SK-MEL-5 (cell line): ENCODE measurements at places on chromosomes 2 and 18.

DNA sequence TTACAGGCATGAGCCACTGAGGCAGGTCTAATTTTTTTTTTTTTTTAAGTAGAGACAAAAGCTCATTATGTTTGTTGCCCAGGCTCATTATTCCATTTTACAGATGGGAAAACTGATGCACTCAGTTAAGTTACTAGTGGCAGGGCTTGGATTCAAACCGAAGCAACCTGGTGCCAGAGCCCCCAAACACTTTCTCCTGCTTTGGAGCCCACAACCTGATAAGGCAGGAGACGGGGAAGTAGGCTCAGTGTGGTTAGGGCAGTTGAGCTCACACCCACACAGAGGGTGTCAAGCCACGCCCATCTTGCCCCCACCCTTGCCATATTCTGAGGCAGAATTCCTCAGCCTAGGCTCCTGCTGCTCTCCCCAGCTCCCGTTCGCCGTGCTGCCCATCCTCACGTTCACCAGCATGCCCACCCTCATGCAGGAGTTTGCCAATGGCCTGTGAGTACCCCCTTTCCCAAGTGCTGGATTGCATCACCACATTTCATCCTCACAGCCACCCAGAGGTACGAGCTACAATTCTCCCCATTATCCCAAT is 5.8 kb upstream of the CTDSP1 start:
- no peak for DNase-seq

- DNase-seq = no peak
Measured at GRCh38 chr18:45352874-45353273, 262.4 kb upstream of the SLC14A2 start.

GRCh38 chr2:219210196-219210885 is 3.8 kb downstream of the ZFAND2B start:
- DNase-seq = no peak

GRCh38 chr2:46856336-46856735 is 59.3 kb downstream of the MCFD2 start:
- no peak for DNase-seq

- DNase-seq = no peak
Measured at GRCh38 chr2:195626507-195626906, 30.5 kb upstream of the SLC39A10 start.

DNA sequence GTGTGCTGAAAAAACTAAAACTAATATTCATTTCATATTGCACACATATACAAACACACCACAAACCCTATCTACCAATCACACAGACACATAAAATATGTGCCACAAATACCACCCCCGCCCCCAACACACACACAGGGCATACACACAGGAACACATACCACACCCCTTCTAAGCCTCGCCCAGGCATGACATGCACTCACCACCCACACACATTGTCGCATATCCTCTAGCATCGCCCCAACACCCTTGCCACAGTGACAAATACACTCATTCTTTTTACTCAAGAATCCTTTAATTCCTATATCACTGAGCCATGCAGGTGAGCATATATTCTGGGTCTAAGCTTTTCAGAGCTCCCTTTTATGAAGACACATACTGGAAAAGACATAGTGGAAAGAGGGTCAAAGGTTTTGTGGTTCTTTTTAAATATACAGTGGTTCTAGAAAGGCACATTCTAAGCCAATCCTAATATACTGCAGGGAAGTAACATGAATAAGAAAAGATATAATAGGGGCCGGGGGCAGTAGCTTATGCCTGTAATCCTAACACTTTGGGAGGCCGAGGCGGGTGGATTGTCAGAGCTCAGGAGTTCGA is 24.5 kb upstream of the LCLAT1 start:
- peak; percentile 49 for DNase-seq

DNA sequence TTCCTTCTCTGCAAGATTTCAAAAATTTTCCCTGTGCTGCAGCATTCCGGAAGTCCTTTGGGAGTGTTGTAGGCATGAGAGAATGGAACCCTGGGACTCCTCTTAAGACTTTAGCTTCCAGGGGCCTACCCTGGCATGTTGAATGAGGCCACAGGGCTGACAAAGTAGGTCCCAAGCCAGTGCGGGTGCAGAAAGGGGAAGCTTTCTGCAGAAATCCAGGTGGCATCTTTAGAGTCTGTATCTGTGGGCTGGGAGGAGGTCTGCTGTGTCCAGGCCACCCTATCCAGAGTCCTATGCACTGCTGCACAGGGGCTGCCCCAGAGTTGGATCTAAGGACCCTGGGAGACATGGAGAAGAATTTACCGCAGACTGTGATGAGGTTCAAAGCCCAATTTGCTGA is 1.9 kb upstream of the SIX2 start:
- no peak for DNase-seq

DNA sequence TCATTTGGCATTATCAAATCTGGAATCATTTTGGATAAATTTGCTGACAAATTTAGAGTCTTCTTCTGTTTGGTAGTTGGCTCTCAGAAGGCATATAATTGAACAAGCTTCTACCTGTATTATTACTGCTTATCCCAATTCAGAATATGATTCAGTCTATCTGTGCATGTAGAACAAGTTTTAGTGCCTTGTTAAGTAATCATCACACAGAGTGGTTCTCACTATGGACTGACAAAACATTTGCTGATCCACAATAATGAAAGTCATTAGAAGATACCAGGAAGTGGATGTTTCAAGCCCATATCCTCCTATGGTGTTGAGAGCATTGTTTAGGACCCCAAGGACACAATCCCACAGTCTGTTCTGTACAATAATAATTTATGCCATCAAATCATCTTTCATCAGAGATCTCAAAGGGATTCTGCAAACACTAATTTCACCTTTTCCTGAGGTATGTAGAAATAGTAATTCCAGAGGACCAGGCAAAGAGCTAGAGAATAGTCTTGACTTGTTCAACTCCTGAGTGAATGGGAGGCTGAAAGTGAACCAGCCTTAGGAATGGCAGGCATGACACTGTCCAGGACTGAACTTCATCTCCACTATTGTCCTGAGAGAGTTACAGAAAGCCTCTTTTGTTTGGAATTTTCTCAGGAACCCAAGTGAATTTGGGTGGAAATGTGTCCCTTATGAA is 29.6 kb upstream of the DSC1 start:
- no peak for DNase-seq

GRCh38 chr2:19682493-19682892 is 219.3 kb downstream of the TTC32 start:
- no peak for DNase-seq
